NCI-H748 treated with DMSO at 0.1 percent for 48 hours (cell line): ENCODE measurements at places on chromosomes 4 and X.
A peak's percentile ranks its signal among the peaks of the same experiment; 100 is the strongest.

DNA sequence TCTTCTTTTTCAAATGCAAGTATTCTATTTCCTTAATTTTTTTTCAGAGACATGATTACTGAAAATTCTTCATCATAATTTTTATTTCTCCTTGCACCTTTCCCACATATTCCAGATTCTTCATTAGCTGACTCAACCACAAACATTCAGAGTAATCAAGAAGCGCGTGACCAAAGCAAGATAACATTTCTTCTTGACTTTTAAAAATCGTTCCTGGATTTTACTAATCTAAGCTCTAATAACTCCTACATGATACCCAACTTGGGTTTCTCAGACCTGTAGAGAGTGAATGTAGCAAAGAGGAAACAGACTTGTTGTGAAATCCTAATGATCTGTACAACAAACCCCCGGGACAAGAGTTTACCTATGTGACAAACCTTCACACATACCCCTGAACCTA lies 615.0 kb downstream of the TMA16 start:
- DNase-seq: no peak

DNA sequence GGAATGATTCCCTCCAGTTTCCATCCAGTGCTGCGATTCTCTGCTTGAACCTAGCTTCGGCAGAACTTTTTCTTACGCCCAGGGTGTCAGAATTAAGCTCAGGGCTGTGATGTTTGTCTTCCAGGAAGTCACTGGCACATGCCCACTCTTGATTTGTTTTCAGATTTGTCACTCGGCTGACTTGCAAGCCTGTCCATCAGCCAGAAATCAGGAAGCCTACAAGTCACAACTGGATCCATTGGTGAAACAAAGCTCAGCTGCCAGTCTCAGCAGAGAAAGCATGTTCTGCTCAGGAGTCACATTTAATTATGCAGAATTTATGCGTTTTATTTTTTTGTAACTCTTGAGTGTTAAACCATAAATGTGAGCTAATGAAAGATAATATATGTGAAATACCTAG lies 38.2 kb upstream of the PNPLA4 start:
- no peak for DNase-seq

GRCh38 chr4:6362243-6362885 lies 92.7 kb downstream of the WFS1 start:
- no peak for DNase-seq

GRCh38 chr4:142160509-142160908 lies 524.1 kb downstream of the IL15 start:
- DNase-seq: no peak

DNA sequence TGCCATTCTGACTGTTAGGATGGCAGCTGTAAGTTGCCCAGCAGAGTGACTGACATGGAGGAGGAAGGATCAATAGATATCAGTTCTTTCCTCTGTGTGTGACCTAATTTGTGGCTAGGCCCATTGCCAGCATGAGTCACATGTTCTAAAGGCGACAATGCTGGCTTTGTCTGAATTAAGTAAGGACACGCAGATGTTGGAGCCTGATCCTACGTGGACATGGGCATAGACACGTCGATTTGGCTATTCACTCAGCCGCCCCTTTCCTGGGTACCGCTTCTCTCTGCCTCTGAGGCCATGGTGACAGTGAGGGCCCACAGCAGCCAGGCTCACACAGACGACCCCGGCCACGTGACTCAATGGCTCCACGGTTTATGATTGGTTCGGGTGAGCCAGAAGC lies 16.3 kb downstream of the PROM1 start:
- DNase-seq: no peak

- DNase-seq: no peak
Measured at GRCh38 chr4:187178587-187178986, 454.9 kb upstream of the FAT1 start.

- DNase-seq: no peak
Measured at GRCh38 chr4:101200561-101200960, 146.8 kb downstream of the PPP3CA start.

DNA sequence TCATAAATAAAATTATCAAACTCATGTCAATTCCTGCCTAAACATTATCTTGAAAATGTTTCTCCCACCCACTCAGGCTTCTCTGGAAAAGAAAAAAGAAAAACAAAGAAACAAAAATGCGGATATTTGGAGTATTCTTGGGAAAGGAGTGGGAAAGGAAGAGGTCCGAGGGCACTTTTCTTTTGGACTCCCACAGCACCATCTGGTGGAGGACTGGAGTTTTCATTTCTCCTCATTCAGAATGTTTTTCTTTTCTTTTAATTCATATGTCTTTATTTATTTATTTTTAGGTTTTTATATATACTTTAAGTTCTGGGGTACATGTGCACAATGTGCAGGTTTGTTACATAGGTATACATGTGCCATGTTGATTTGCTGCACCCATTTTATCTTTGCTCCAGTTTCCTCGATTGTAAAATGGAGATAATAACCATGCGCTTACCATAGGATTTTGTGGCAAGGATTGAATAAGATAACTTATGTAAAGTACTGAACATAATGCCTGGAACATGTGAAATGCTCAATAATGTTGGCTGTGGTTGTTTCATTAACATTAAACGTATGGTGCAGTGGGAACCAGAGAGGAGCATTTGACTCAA lies 8.0 kb upstream of the KCNE5 start:
- no peak for DNase-seq

- DNase-seq: no peak
Measured at GRCh38 chr4:114217150-114217817, 237.8 kb upstream of the ARSJ start.

DNA sequence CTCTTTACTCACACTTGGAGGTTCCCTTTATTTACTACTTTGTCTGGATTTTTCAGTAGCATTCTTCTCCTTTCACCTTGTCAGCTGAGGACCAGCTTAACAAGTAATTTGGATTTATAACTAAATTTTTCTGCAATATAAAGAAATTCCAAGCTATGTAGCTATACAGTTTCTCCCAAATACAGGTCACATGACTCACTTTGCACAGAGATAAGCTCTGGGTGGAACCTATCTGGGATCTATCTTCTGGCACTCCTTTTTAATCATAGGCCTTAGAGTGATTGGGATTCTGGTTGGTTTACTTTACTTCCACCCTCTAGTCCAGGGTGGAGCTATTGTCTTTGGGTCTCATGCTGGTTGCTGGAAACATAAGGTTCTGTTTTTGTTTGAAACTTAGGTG lies 34.9 kb upstream of the STK26 start:
- no peak for DNase-seq

DNA sequence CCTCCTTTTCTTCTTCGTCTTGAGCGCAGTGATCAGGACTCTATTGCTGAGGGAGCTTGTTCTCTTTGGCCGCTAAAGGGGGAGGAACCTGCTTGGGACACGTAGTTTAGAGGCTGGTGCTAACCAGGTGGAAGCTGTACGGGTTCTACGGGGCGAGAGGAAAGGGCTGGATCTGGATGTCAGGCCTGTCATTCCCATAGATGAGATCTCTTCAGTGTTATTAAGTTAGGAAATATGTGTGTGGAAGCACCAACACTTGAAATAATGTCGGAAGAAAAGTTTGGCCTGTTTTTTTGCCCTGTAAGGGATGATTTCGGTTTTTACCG lies 643 bp downstream of the SRP72 start:
- no peak for DNase-seq

GRCh38 chr4:39812500-39812899 lies 114.6 kb downstream of the UBE2K start:
- no peak for DNase-seq

DNA sequence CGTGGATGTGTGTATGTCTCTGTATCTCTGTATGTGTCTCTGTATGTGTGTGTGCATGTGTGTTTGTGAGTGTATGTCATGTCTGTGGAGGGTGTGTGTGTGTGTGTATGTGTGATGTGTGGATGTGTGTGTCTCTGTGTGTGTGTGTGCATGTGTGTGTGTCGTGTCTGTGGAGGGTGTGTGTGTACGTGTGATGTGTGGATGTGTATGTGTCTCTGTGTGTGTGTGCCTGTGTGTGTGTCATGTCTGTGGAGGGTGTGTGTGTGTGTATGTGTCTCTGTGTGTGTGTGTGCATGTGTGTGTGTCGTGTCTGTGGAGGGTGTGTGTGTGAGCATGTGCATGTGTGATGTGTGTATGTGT lies 51.6 kb upstream of the ADRA2C start:
- no peak for DNase-seq

DNA sequence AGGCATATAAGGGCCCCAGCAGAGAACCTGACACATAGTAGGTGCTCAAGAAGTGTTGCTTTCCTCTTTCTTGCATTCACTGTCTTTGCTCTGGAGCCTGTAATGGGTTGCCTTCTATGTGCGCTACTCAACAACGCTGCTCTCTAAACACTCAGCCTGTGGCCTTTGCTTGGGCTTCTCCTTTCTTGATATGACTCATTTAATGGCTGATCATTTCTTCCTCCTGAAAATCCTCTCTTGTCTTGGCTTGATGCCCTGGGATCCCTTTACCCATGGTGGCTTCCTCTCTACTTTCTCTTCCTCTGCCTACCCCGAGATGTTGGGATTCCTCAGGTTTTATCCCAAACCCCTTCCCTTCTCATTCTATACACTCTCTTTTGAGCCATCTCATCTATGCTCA lies 19.9 kb upstream of the PJA1 start:
- no peak for DNase-seq

- DNase-seq: no peak
Measured at GRCh38 chr4:65893271-65893670, 223.0 kb upstream of the EPHA5 start.

- DNase-seq: no peak
Measured at GRCh38 chr4:3502941-3503936, 29.0 kb downstream of the LRPAP1 start.

- DNase-seq: no peak
Measured at GRCh38 chr4:92566269-92566668, 262.5 kb downstream of the GRID2 start.

- no peak for DNase-seq
Measured at GRCh38 chr4:37678624-37679023, 7.6 kb downstream of the RELL1 start.

DNA sequence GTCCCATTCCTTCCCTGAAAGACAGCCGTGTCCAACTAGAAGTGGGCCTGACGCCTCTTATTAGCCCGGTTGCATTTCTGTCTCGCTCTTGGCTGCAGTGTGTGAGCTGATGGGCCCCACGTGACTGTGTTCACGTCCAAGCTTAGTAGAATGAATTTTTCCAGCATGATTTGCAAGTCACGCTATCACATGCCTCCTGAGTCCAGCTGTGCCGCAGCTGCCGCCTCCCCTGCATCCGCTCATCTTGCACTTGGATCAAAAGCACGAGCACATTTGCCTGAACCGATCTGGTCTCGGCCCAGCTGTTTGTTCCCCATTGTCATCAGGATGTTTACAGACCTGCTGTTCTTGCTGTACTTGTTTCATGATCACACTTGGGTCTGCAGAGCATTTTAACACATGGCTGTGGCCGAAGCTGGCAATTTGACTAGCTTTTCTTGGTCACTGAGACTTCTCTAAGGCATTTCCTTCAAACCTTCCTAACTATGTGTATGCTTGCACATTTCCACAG lies 126.5 kb downstream of the KIT start:
- no peak for DNase-seq

DNA sequence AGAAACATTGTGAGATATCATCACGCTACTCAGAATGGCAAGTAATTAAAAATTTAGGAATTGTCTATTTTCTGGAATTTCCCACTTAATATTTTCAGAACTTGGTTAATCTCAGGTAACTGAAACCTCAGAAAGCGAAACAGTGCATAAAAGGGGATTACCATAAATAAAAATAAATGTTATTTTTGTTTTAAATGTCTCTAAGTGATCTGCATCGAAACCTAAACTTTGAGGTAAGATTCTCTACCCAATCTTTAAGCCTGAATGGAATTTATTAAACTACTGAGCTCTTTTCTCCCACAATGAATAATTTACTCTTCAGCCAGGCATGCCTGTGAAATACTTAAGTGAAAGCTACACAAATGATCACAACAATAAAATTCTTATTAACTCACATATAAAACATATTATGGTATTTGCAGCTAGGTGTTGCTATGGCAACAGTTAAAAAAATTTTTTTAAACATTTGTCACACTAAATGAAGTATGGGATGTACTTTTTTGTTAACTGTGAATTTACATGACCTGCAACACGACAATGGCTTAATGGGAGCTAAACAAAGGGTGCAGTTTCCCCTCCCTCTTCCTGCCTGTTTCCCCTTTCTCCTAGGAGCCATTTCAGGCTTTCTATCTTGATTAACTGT lies 220.2 kb upstream of the PRPS2 start:
- DNase-seq: peak; percentile 18

DNA sequence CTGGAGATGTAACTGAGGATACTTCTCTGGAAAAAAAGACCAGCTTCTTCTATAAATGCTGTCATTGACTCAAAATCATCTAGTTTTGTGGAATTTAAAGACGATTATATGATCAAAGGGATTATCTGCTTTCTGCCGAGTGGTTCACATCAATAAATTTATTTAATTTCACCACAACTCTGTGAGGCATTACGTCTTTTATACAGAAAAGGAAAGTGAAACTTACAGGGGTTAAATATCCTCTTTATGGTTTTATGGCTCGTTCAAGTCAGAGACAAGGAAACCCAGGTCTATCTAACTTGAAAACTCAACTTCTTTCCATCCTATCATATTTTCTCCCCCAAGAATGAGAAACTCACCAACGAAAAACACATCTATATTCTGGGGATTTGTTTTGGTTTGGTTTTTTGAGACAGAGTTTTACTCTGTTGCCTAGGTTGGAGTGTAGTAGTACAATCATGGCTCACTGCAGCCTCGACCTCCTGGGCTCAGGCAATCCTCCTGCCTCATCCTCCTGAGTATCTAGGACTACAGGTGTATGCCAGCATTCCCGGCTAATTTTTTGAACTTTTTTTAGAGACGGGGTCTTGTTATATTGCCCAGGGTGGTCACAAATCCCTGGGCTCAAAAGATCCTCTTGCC lies 377.9 kb upstream of the EMCN start:
- DNase-seq: no peak

GRCh38 chr4:143668930-143669552 lies 31.4 kb downstream of the FREM3 start:
- DNase-seq: no peak

DNA sequence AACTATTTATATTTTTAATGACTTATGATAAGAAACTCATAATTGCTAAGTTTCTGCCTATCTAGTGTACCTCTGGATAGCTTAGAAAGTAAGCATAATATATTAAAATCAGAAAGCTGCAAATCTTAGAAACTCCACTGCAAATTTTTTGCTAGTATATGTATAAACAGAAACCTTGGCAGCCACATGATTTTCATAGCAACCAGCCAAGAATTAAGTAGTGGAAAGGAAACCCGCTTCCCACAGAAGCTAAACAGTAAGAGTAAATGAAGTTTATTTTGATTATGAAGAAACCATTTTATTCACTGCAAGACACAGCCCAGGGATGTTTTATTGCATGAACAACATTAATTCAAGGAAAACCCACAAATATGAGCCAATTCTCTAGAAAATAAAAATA lies 872.5 kb upstream of the ADGRL3 start:
- no peak for DNase-seq

DNA sequence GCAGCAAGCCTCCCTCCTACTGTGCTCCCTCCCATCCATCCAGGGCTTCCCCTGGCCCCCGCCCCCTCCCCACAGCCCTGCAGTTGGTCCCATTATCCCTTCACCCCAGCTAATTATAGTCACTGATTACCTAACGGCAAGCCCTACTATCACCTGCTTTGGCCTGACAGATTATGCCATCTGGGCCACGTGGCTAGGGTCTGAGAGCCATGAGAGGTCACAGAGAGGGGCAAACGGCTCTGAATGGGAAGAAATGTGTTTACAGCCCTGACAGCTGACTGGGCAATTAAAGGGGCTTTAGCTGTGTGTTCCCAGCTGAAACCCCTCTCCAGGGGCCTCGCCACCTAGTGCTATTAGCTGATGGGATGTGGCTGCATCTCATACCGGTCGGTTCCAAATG lies 134.4 kb upstream of the CPEB2 start:
- peak; percentile 54 for DNase-seq

GRCh38 chr4:5374592-5374991 lies 323.3 kb downstream of the STK32B start:
- DNase-seq: no peak
